ENCODE measurements at places on chromosomes 12 and 14. TPM values are rescaled to one million over a fixed set of nuclear protein-coding genes. Genes with fewer than 3 reads are reported as not detected.

Gene KLHDC1
- 7.5 TPM for polyA plus RNA-seq

Gene SMCO2
- 0.60 TPM for polyA plus RNA-seq

Gene INHBC
- polyA plus RNA-seq: 0.27 TPM

Gene DLK1
- 10.8 TPM for polyA plus RNA-seq

Gene SCAF11
- polyA plus RNA-seq: 142 TPM

Gene POLE2
- 34.7 TPM for polyA plus RNA-seq

DNA sequence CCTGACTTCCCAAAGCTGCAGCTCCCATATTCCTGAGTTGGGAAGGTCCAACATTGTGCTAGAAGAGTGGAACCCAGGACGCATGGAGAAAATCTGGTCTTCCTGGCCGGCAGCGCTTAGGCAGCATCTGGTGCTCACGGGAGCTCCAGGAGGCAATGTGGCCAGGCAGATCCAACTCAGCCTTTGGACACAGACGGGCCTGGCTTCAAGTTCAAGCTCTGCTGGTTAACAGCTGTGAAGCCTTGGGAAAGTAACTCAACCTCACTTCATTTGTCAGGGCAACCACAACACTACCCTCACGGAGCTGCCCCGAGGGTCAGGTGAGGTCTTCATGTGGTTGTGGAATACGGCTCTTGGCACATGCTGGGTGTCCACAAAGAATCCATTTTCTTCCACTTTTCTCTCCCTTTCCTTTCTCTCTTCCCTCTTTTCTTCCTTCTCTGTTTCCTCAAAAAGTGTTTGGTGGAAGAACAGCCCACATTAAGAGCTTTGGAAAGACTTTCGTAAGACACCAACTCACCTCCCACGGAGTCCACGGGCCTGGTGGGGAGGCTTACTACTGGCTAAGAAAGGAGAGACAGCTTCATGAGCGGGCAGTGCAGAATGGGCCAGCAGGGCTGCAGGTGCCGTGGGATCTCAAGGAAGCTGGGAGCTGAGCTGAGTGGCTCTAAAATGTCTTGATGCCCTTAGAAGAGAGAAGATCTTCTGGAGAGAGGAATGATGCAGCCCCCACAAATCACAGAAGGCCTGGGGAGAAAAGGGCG, 2.4 kb upstream of the FAM181A start:
- DNase-seq: no peak

- DNase-seq: no peak
Measured at GRCh38 chr14:90578283-90578985, 181.6 kb downstream of the CALM1 start.

DNA sequence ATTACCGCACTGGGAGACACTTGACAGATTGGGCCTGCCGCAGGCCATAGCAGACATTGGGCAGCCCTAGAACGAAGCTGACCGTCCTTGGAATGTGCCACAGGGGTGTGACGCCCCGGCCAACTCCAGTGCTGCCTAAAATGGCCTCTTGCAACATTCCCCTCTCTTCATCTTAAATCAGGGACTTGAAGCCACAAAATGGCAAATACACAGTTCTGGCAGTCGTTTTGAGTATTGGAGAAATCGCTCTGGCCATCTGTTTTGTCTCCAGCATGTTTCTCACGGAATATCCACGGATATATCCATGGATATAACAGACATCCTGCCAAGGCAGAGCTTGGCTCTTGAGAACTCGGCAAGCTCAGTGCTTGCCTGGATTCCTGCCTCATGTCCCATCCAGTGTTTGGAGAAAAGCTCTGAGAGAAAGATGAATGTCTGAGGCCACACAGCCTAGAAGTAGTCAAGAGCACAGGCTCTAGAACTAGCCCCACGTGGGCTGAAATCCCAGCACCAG, 158.4 kb downstream of the CHST11 start:
- DNase-seq: no peak

GRCh38 chr12:129887101-129887500, 16.7 kb downstream of the TMEM132D start:
- DNase-seq: no peak

GRCh38 chr12:49824895-49825294, 3.3 kb downstream of the NCKAP5L start:
- DNase-seq: no peak

DNA sequence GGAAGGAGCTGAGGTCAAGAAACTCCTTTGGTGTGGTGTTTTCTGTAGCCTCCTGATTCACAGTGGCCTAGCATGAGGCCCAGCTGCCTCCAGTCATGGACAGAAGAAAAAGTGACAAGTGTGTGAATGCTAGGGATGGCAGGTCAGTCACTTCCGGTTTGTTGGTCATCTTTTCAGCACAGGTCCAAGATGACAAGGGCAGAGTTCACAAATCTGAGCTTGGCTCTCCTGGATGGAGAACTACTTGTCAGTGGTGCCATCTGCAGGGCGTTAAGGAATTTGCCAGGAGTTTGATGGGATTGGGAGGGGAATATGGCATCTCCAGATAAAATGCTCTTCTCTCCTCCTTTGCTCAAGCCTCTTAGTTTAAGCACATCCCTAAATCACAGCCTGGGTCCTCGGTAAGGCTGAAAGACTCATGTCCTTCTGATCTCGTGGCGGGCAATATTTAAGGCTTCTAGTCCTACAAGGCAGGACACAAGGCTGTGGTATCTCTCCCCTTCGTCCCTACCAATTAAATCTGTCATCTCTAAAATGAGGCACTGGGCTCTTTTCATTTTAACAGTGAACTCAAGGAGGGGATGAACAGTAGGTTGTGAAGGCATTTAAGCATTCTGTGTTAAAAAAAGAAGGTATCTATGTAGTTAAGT, 10.0 kb downstream of the TUBA1B start:
- DNase-seq: no peak

DNA sequence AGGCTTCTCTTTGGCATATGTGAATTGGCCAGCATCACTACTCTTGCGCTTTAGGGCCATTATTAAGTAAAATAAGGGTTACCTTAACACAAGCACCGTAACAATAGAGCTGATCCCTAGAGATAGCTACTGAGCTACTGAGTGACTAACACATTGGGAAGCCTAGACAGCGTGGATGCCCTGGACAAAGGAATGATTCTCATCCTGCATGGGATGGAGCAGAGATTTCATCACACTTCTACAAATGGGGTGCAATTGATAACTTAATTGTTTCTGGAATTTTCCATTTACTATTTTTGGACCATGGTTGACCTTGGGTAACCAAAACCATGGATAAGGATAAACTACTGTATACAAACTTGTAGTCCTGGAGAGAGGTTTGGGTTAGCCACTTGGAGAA, 57.1 kb downstream of the FBXO34 start:
- no peak for DNase-seq

- DNase-seq: no peak
Measured at GRCh38 chr12:2233034-2233433, 180.2 kb downstream of the CACNA1C start.

DNA sequence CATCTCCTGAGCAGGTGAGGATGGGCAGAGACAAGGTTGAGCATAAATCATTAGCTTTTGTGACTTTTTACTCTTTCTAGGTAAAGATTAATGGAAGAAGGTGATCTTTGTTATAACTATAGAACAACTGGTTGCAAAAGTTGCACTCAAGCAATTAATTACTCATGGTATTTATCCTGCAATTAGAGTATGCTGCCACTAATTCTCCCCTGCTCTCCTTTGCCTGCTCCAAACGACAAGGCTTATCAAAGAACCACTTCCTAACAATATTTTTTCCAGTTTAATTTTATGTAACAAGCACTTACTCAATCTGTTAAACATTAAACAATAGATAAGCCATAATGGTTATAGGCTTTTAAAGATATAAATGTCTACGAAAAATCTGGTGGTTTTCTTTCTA, 189.9 kb upstream of the PELI2 start:
- no peak for DNase-seq
